Body of pancreas (tissue), 4 donors: ENCODE measurements at places on chromosomes 13 and 19. TPM values are rescaled to one million over a fixed set of nuclear protein-coding genes. Genes with fewer than 3 reads are reported as not detected.

GRCh38 chr13:82501834-82502233 is 1380.4 kb downstream of the SLITRK1 start:
- no peak for DNase-seq

DNA sequence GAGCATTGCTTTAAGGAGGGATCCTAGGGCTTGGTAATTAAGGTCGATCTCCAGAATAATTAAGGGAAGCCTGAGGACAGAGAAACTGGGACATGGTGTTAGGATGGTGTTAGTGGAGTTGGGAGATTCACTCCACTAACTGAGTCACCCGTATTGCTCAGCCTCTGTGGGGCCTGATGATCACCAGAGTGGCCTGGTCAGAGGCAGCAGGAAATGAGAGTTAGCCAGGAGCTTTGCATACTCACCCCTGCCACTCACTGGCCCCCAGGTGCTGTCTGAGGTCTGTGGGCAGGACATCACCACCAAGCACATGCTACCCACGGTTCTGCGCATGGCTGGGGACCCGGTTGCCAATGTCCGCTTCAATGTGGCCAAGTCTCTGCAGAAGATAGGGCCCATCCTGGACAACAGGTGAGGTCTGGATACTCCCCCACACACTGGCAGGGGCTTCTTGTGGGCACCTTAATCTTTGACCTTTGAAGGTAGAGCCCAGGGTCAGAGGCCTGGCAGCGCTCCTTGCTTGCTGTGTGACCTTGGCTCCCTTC is 32.1 kb downstream of the PPP2R1A start:
- DNase-seq = no peak

DNA sequence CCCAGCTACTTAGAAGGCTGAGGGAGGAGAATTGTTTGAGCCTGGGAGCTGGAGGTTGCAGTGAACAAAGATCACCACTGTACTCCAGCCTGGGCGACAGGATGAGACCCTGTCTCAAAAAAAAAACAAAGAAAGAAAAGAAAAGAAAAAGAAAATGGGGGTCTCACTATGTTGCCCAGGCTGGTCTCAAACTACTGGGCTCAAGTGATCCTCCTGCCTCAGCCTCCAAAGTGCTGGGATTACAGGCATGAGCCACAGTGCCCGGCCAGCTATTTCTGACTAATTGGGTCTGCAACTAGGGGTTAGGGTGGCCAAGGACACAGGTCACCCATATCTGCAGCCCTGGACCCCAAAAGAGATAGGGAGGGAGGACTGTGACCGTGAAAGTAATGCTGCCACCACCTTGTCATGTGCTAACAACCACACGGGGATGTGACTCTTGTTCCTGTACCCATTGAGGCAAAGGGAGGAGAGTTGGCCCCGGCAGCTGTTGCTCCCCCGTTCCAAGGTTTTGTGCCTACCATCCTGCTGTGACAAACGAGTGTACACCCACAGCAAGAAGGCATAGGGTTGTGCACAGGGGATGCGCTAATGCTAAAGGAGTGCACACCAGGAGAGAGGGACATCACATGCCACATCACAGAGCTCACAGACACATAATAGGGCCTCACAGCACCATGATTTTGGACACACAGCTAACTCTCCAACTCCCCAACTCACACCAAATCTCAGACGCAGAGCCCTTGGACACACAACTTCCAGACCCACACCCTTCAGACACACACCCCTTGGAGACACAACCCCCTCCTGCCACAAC is 619 bp downstream of the MEF2B start:
- DNase-seq = no peak

DNA sequence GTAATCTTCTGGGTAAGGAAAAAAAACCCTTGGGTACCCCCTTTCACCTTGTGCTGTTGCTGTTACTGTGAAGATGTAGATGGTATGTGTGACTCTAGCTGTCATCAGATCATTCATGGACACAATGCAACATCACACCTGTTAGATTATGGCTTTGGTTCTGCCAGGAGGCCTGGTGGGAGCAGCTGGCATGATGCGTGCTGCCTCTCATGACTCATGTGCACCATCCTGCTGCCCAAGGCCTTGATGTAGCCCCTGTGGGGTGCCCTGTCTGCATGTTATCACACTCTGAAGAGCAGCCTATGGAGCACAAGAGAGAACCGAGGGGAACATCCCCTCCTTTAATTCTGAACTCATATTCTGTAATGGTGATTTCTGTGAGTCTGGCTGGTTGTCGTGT is 57.7 kb upstream of the TEX29 start:
- no peak for DNase-seq

- no peak for DNase-seq
Observed at GRCh38 chr13:36555151-36555986, 118.5 kb upstream of the SERTM1 start.

- DNase-seq = no peak
Observed at GRCh38 chr13:43356567-43356966, 333.2 kb downstream of the DNAJC15 start.

DNA sequence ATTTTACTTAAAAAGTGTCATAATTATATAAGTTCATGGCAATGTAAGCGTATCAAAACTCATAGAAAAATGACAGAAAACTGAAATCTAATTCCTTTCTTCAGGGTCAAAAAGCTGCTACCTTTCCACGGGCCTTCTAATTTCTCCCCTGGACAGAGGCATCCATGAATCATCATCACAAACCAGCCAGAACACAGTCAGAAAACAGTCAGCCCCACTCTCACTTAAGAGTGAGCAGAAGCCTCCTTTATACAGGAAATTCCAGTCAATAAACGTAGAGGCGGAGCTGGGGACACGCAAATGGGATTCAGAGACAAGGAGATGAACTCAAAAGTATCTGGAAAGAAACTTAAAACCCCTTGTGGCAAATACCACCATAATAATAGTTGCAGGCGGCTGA is 54.2 kb upstream of the ABCC4 start:
- no peak for DNase-seq

DNA sequence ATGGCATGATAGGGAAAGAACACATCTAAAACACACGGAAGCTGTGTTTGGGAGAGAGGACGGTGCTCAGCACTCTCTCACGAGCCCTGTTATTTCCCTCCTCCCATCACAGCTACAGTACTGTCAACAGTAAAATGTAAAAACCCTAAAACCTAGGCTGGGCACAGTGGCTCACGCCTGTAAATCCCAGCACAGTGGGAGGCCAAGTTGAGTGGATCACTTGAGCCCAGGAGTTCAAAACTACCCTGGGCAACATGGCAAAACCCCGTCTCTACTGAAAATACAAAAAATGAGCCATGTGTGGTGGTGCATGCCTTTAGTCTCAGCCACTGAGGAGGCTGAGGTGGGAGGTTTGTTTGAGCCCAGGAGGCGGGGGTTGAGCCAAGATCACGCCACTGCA is 54.8 kb downstream of the FOXO1 start:
- DNase-seq = no peak

GRCh38 chr13:49543656-49544055 is 41.7 kb downstream of the RCBTB1 start:
- DNase-seq = no peak

- no peak for DNase-seq
Observed at GRCh38 chr13:24301434-24301833, 7.9 kb upstream of the C1QTNF9 start.

DNA sequence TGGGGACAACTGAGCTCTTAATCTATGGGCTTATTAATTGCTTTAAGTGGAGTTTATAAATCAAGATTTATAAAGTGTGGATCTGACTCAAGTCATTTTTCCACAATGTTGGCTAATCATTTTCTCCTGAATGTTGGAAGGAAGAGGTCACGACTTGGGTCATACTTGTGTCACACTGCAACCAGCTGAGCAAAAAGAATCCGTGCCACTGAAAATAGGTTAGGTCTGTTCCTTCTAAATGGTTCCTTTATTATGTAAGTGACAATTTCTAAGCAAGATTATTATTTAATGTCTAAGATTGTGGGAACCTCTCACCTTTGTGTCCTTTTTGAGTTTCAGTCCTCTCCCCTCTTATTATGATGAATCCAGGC is 178.6 kb downstream of the SHISA2 start:
- DNase-seq = no peak

GRCh38 chr13:99307648-99308339 is 595 bp upstream of the GPR183 start:
- DNase-seq = peak; percentile 35

DNA sequence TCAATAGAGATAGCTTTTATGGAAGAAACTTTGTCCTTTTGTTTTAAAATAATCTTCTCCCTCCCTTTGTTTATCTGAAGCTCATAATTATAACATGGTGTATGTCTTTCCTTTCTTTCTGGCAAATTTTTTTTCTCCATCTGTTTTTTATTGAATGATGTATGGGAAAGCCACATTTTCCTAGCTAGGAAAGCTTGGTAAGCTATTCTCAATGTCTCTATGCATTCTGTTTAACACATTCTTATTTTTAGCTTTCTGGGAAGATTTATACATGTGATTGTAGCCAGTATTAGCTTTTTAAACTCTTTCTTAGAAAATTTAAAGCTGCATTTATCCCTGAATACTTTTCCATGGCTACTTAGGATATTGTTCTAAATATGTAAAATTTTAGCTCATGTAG is 124.9 kb upstream of the CSNK1A1L start:
- DNase-seq = no peak

DNA sequence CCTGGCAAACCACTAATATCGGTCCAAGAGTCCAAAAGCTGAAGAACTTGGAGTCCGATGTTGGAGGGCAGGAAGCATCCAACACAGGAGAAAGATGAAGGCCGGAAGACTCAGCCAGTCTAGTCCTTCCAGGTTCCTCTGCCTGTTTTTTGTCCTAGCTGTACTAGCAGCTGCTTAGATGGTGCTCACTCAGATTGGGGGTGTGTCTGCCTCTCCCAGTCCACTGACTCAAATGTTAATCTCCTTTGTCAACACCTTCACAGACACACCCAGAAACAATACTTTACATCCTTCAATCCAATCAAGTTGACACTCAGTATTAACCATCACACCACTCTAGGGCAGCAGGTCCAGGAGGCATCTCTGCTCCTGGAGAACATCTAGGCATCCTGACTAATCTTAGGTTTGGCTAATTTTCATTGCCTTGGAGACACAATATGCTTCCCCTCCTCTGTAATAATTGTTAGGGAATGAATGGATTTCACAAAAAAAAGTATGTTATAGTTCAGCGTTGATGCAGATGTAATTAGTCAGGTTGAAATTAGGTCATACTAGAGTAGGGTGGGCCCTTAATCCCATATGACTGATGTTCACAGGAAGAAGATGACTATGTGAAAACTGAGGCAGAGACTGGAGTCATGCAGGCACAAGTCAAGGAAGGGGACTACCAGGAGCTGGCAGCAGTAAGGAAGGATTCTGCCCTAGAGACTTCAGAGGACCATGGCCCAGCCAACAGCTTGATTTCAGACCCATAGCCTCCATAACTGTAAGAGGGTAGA is 183.4 kb downstream of the RBM26 start:
- no peak for DNase-seq

GRCh38 chr13:110211046-110211445 is 95.9 kb downstream of the COL4A1 start:
- no peak for DNase-seq

- DNase-seq = no peak
Observed at GRCh38 chr19:5036698-5037563, 68.0 kb downstream of the KDM4B start.

GRCh38 chr13:35763782-35764123 is 287.3 kb upstream of the MAB21L1 start:
- no peak for DNase-seq

GRCh38 chr13:101681834-101682233 is 229.4 kb downstream of the ITGBL1 start:
- DNase-seq = no peak

DNA sequence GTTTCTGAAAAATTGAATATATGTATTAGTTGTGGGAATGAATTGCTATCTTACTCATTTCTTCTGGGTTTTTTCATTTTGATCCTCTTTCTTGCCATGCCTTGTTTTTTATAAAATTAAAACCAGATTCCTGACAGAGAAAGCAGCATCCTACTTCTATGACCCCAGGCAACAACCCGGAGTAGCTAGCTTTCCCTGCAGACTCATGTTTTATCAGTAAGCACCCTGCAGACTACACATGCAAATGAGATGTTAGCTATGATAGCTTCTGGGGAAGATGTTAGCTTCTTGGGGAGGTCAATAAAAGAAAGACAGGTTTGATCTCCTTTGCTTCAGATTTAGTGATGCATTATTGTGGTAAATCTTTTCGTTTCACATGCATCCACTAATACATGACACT is 1598.6 kb downstream of the SLITRK5 start:
- DNase-seq = no peak

The FOXA3 gene
- 16.3 TPM for total RNA-seq

The ZNF135 gene
- total RNA-seq = 3.9 TPM

The RFXAP gene
- total RNA-seq = 0.33 TPM

The GSX1 gene
- total RNA-seq = not detected
